ENCODE measurements at places on chromosomes 13 and 19. TPM values are rescaled to one million over a fixed set of nuclear protein-coding genes. Genes with fewer than 3 reads are reported as not detected.

GRCh38 chr19:19421299-19421696, 15.8 kb downstream of the GATAD2A start:
- H3K4me3 ChIP-seq = no peak overlapping the region
- H3K36me3 ChIP-seq = peaks cover 11% of the 10 kb centered on the region
- no peak overlapping the region for H3K27ac ChIP-seq
- no peaks in the 10 kb centered on the region for H3K27me3 ChIP-seq
- peaks cover 79% of the 10 kb centered on the region for H3K4me1 ChIP-seq
- DNase-seq = no peak

- no peaks in the 10 kb centered on the region for H3K4me1 ChIP-seq
- no peaks in the 10 kb centered on the region for H3K36me3 ChIP-seq
- no peak for DNase-seq
- H3K27me3 ChIP-seq = peaks cover 5% of the 10 kb centered on the region
These were observed 24.6 kb upstream of the ATP1A3 start for GRCh38 chr19:42018503-42019193.

- H3K27ac ChIP-seq = no peak overlapping the region
- DNase-seq = no peak
- H3K27me3 ChIP-seq = peaks cover 8% of the 10 kb centered on the region
- no peaks in the 10 kb centered on the region for H3K36me3 ChIP-seq
- H3K4me3 ChIP-seq = no peak overlapping the region
These were observed 328.1 kb downstream of the MYO16 start for GRCh38 chr13:108957369-108958012.

DNA sequence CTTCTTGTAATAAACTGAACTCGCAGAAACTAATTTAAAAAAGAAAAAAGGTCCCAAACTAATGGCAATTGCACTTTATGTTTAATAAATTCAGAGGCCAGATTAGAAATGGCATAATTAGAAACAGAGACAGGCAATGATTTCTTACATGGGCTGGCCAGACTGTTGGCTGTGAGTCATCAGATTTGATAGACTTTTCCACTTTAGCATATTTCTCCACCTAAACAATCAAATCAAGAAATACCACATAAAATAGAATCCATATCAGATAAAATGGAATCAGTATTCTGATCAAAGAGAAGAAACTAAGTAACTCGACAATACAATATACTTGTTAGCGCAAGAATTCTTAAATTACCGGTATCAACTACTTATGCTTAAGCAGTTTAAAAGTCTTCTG, 29.0 kb downstream of the EXOSC8 start:
- no peak for DNase-seq
- no peaks in the 10 kb centered on the region for H3K4me1 ChIP-seq
- H3K27me3 ChIP-seq = no peaks in the 10 kb centered on the region
- H3K27ac ChIP-seq = no peak overlapping the region
- H3K36me3 ChIP-seq = peaks cover 67% of the 10 kb centered on the region

- DNase-seq = no peak
- H3K27me3 ChIP-seq = no peaks in the 10 kb centered on the region
- peak overlapping the region; percentile 95 for H3K4me3 ChIP-seq
- peaks cover 29% of the 10 kb centered on the region for H3K36me3 ChIP-seq
These were observed 1.4 kb downstream of the BRD4 start for GRCh38 chr19:15330801-15331418.

GRCh38 chr13:36190771-36191170, 23.6 kb downstream of the SOHLH2 start:
- no peak overlapping the region for H3K4me3 ChIP-seq
- H3K27me3 ChIP-seq = no peaks in the 10 kb centered on the region
- H3K27ac ChIP-seq = no peak overlapping the region

GRCh38 chr19:17332360-17332676, 2.3 kb downstream of the ANO8 start:
- peaks cover 39% of the 10 kb centered on the region for H3K4me1 ChIP-seq
- H3K27ac ChIP-seq = no peak overlapping the region
- H3K4me3 ChIP-seq = no peak overlapping the region
- H3K36me3 ChIP-seq = peaks cover 9% of the 10 kb centered on the region
- peaks cover 6% of the 10 kb centered on the region for H3K27me3 ChIP-seq
- no peak for DNase-seq

FXYD5 gene
- 125 TPM for total RNA-seq

PCDH9 gene
- total RNA-seq = 5.6 TPM

KIRREL2 gene
- total RNA-seq = not detected

Data from activated B cell treated with CpG ODN at 0.5 μM for 24 hours (primary cell).